Activated CD4-positive, alpha-beta memory T cell treated with anti-CD3 and anti-CD28 coated beads, Interleukin-2, amount 10 ng/mL, durations not matched to agents 7 days and 5 days (primary cell): ENCODE measurements at places on chromosomes 16 and 17.
A peak's percentile ranks its signal among the peaks of the same experiment; 100 is the strongest.

DNA sequence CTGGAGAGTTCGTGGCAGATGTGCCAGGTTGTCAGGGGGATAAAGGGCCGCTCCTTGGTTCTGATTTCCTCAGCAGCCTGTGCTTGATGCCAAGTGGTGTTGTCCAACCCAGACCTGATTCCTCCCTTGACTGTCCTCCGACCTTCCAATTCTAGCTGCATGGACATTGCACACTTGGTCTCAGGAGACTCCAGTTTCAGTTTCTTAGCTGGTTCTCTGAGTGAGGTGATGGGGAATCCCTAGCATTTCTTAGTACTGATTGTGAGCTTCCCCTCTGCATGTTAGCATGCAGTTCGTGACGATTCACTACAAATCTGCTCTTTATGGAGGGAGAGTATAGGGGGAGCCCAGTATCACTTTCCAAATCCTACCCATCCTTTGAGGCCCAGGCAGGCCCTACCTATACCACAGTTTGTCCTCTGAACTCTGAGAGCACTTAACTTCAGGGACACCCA lies 12.4 kb upstream of the CCR7 start:
- H3K36me3 ChIP-seq: peaks cover 32% of the 10 kb centered on the region
- peaks cover 44% of the 10 kb centered on the region for H3K4me1 ChIP-seq
- H3K27ac ChIP-seq: no peak overlapping the region
- no peak for DNase-seq
- H3K27me3 ChIP-seq: peaks cover 5% of the 10 kb centered on the region

- no peaks in the 10 kb centered on the region for H3K27me3 ChIP-seq
- H3K36me3 ChIP-seq: no peaks in the 10 kb centered on the region
- H3K4me3 ChIP-seq: no peak overlapping the region
- no peaks in the 10 kb centered on the region for H3K4me1 ChIP-seq
Observed at GRCh38 chr16:9943121-9943520, 239.1 kb downstream of the GRIN2A start.

DNA sequence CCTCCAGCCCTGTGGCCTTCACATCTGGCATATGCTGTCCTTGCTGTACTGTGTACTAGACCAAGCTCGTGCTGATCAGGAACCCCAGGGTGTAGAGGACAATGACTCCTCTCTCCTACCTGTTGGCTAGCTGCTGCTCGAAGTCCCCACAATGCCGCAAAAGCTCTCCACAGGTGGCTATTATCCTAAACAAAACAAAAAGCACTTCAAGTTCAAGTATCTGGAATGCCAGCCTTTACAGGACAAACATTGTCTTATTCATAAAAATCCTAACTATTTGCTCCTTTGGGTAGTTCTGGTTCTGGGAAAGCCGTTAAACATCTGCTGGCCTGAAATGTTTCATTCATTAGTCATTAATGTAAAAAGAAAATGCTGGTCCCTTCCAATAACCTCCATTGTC lies 42.8 kb downstream of the COG7 start:
- peaks cover 4% of the 10 kb centered on the region for H3K4me1 ChIP-seq
- no peak overlapping the region for H3K27ac ChIP-seq
- no peak for DNase-seq
- H3K4me3 ChIP-seq: no peak overlapping the region

GRCh38 chr16:4392382-4393239 lies 21.0 kb downstream of the VASN start:
- H3K4me1 ChIP-seq: peaks cover 4% of the 10 kb centered on the region
- no peak overlapping the region for H3K27ac ChIP-seq
- H3K36me3 ChIP-seq: peaks cover 38% of the 10 kb centered on the region
- no peaks in the 10 kb centered on the region for H3K27me3 ChIP-seq
- no peak overlapping the region for H3K4me3 ChIP-seq
- DNase-seq: no peak

DNA sequence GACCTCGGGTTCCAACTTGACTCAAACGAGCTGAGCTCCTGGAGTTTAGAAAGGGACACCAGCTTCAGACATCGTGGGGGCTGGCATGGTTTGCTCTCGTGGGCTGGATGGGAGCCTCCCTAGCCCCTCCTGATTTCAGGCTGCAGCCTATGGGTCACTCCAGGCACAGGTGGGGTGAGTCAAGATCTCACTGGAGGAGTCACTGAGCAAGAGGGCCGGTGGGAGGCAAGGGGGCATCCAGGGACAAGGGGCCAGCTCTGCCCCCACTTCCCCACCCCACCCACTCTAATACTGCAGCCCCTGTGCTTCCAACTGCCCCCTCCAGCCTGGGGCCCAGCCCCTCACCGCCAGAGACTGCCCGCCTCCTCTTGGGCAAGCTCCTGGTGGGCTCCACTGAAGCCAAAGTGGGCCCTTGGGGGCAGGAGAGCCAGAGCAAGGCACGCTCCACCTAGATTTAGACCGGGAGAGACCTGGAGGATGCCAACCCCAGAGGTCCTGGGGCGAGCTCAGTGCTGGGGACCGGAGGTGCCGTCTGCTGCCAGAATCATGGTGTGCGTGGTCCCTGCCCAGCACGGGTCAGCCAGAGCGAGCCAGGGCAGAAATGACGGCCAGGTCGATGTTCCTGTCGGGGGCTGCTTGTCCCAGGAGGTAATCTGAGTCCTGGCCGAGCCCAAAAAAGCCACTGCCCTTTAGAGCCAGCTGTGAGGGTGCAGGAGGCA lies 6.4 kb downstream of the SLC16A3 start:
- H3K27ac ChIP-seq: no peak overlapping the region
- no peak for DNase-seq
- H3K4me3 ChIP-seq: no peak overlapping the region
- no peaks in the 10 kb centered on the region for H3K27me3 ChIP-seq
- H3K4me1 ChIP-seq: peaks cover 53% of the 10 kb centered on the region

DNA sequence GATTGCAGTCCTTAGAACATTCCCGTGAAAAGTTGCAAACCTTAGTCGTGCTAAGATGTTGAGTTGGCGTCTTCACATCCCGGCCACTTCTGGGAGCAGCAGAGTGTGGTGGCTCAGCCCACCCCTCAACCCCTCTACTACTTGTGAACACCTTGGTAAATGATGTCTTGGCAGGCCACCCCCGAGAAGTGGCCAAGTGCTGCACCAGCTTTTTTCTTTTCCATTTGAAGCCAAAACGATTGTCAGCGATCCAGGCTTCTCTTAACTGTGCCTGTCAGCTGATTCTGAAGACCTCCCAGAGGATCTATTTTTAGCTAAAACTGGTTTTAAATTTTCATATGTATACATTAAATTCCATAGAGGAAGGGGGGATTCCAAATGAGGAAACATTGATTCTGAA lies 247.5 kb downstream of the CDH13 start:
- H3K4me3 ChIP-seq: no peak overlapping the region
- H3K36me3 ChIP-seq: no peaks in the 10 kb centered on the region
- no peak for DNase-seq
- H3K27ac ChIP-seq: no peak overlapping the region

GRCh38 chr16:72621651-72622050 lies 426.3 kb downstream of the ZFHX3 start:
- H3K36me3 ChIP-seq: no peaks in the 10 kb centered on the region
- no peaks in the 10 kb centered on the region for H3K27me3 ChIP-seq
- H3K4me3 ChIP-seq: no peak overlapping the region

GRCh38 chr17:55437159-55437605 lies 15.5 kb upstream of the MMD start:
- H3K27ac ChIP-seq: no peak overlapping the region
- DNase-seq: no peak

GRCh38 chr17:77457572-77458201 lies 316.9 kb downstream of the SEC14L1 start:
- H3K27me3 ChIP-seq: no peaks in the 10 kb centered on the region
- peaks cover 75% of the 10 kb centered on the region for H3K36me3 ChIP-seq
- DNase-seq: no peak

DNA sequence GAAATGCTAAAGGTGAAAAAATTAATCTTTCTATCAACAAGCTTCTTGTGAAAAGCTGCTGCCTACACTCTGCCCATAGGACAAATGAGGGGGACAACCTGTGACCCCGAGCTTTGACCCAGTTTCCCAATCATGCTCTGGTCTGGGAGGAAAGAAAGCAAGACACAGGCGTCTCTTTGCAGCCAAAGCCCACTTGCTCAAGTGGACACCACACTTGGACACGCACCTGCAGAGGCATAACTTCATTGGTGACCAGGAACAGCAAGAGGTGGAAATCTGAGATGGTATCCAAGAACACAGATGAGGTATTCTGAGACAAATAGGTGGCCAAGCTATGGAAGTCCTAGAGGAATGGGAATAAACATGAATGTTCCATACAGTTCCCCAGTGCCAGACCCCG lies 15.0 kb upstream of the FAAP100 start:
- DNase-seq: no peak
- H3K4me1 ChIP-seq: no peaks in the 10 kb centered on the region

DNA sequence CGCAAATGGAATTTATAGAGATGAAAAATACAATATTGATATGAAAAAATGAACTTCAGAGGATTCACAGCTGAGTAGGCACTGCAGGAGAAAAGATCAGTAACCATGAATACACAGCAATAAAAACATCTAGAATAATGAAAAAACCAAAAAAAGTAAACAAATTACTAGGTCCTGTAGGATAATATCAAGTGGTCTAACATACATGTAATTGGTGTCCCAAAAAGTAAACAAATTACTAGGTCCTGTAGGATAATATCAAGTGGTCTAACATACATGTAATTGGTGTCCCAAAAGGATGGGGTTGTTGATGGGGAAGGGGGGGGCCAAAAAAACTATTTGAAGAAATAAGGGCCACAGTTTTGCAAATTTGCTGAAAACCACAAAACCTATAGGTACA lies 43.4 kb downstream of the ZNF18 start:
- no peak for DNase-seq
- H3K4me1 ChIP-seq: no peaks in the 10 kb centered on the region
- H3K27ac ChIP-seq: no peak overlapping the region
- no peaks in the 10 kb centered on the region for H3K36me3 ChIP-seq

- H3K27ac ChIP-seq: no peak overlapping the region
- DNase-seq: no peak
- H3K4me3 ChIP-seq: no peak overlapping the region
- H3K4me1 ChIP-seq: peaks cover 50% of the 10 kb centered on the region
Observed at GRCh38 chr17:48244814-48245213, 137.2 kb downstream of the SNX11 start.

DNA sequence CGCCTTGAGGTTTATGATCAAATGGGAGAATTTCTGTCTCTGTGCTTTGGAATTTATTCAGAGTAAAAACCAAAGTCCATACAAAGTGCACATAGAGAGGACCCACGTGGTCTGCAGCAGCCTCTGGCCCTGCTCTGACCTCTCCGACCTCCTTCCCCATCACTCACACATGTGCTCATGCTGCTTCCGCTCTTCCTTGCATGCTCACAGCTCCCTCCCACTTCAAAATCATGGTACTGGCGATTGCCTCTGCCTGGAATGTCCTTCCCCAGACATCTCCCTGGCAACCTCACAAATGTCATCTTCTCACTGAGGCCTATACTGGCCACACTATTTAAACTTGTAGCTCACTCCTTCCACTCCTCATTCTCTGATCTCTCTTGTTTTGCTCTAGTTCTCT lies 418.0 kb downstream of the CA10 start:
- no peak overlapping the region for H3K4me3 ChIP-seq
- no peaks in the 10 kb centered on the region for H3K36me3 ChIP-seq
- H3K27ac ChIP-seq: no peak overlapping the region
- no peaks in the 10 kb centered on the region for H3K27me3 ChIP-seq
- no peaks in the 10 kb centered on the region for H3K4me1 ChIP-seq

DNA sequence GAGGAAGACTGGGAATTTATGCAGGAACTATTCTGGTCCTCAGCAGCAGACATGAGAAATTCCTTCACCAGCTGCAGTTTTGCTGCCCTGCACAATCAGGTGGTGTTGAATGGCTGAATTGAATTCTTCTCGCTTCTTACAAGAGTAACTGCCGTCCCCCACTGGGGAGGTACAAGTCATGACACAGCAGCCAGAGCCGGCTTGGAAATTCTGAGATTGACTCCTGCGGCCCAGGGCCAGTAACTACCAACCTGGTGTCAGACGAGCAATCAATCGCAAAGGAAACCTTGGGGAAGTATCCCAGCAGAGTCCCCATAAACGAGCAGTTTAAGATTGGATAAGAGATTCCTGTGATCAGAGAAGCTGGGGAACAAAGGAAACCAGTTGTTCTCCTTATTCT lies 30.7 kb downstream of the KNOP1 start:
- H3K27ac ChIP-seq: no peak overlapping the region
- H3K36me3 ChIP-seq: peaks cover 51% of the 10 kb centered on the region
- DNase-seq: no peak
- H3K4me1 ChIP-seq: peaks cover 35% of the 10 kb centered on the region
- H3K4me3 ChIP-seq: no peak overlapping the region
- no peaks in the 10 kb centered on the region for H3K27me3 ChIP-seq

DNA sequence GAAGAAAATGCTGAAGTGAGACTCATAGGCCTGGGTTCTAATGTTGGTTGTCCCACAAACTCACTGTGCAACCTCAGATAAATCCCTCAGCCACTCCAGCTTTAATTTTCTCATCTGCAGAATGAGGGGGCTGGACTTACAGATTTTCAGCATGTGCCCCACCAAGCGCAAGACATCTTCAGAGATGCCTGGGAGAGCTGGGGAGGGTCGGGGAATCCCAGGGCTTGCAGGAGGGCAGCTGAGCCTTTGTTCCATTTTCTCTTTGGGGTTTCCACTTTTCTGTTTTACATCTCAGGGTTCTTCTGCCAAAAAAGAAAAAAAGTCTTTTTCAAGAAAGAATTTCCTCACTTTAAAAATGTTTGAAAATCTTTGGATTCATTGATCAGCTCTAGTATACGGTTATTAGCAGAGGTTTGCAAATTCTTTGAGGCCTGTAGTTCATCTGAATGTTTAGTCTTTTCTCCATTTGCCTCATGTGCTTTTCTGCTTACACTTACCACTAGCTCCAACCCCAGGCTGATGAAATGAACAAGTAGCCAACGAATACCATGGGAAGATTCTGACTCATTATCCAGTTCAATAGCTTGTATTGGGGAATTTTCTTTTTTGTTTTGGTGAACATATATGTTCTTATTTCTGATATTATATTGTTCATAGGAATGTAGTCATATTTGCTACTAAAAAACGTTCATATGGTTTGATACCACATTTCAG lies 56.4 kb downstream of the CHD9 start:
- H3K27me3 ChIP-seq: no peaks in the 10 kb centered on the region
- no peaks in the 10 kb centered on the region for H3K4me1 ChIP-seq
- no peaks in the 10 kb centered on the region for H3K36me3 ChIP-seq
- no peak overlapping the region for H3K27ac ChIP-seq

- no peaks in the 10 kb centered on the region for H3K27me3 ChIP-seq
- no peak overlapping the region for H3K27ac ChIP-seq
- H3K4me1 ChIP-seq: peaks cover 15% of the 10 kb centered on the region
Observed at GRCh38 chr17:20092973-20093626, 83.9 kb downstream of the SPECC1 start.

- H3K27ac ChIP-seq: no peak overlapping the region
- H3K36me3 ChIP-seq: peaks cover 52% of the 10 kb centered on the region
- H3K4me3 ChIP-seq: no peak overlapping the region
- peak; percentile 50 for DNase-seq
Observed at GRCh38 chr17:40303009-40303657, 5.8 kb upstream of the RARA start.

GRCh38 chr17:78395155-78395554 lies 16.7 kb downstream of the PGS1 start:
- H3K4me3 ChIP-seq: no peak overlapping the region
- H3K36me3 ChIP-seq: peaks cover 75% of the 10 kb centered on the region
- H3K27me3 ChIP-seq: no peaks in the 10 kb centered on the region
- peaks cover 28% of the 10 kb centered on the region for H3K4me1 ChIP-seq
- H3K27ac ChIP-seq: peak overlapping the region; percentile 23
